Glutamatergic neuron (in vitro differentiated cells): ENCODE measurements at places on chromosomes 11 and 22.
A peak's percentile ranks its signal among the peaks of the same experiment; 100 is the strongest.

GRCh38 chr11:19392847-19393518 lies 152.2 kb upstream of the E2F8 start:
- DNase-seq, result no peak

DNA sequence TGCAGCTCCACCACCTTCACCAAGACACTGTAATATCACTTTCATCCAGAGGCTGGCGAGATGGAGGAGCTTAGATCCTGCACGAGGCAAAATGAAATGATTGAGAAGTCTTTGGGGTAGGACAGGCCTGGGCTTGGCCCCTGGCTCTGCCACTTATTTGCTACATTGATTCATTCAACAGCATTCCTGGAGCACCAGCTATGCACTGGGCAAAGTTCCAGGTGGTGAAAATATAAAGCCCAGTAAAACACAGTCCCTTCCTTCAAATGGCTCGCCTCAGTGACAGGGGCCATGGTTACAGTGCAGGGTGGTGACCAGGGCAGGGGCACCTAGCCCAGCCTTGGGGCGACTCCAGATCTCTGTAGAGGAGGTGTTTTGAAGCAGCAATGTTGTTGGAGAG lies 19.7 kb downstream of the ALX4 start:
- no peak for DNase-seq

DNA sequence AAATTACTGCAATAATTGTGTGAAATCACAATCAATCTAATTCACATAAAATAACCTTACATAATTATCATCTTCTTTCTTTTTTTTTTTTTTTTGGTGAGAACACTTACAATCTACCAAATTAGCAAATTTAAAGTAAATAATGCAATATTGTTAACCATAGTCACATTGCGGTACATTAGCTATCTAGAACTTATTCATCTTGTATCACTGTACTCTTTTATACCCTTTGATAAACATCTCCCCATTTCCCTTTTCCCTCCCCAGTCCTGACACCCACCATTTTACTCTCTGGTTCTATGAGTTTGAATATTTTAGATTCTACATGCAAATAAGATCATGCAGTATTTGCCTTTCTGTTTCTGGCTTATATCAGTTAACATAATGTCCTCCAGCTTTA lies 24.0 kb upstream of the PRAME start:
- no peak for DNase-seq

DNA sequence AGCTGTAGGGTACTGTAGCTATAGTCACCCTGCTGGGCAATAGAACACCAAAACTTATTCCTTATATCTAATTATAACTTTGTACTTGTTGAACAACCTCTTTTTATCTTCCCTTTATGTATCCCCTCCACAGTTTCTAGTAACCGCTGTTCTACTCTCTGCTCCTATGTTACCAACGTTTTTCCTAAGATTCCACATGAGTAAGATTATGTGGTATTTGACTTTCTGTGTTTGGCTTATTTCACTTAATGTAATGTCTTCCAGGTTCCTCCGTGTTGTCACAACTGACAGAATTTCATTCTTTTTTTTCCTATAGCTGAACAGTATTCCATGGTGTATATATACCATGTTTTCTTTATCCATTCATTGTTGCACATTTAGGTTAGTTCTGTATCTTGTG lies 258.4 kb downstream of the DYNC2H1 start:
- DNase-seq, result no peak

GRCh38 chr11:66373265-66373664 lies 1.7 kb upstream of the SLC29A2 start:
- DNase-seq, result no peak

- no peak for DNase-seq
Measured at GRCh38 chr11:63552921-63553320, 10.3 kb downstream of the PLAAT2 start.

- no peak for DNase-seq
Measured at GRCh38 chr22:49573109-49573765, 254.4 kb downstream of the BRD1 start.

DNA sequence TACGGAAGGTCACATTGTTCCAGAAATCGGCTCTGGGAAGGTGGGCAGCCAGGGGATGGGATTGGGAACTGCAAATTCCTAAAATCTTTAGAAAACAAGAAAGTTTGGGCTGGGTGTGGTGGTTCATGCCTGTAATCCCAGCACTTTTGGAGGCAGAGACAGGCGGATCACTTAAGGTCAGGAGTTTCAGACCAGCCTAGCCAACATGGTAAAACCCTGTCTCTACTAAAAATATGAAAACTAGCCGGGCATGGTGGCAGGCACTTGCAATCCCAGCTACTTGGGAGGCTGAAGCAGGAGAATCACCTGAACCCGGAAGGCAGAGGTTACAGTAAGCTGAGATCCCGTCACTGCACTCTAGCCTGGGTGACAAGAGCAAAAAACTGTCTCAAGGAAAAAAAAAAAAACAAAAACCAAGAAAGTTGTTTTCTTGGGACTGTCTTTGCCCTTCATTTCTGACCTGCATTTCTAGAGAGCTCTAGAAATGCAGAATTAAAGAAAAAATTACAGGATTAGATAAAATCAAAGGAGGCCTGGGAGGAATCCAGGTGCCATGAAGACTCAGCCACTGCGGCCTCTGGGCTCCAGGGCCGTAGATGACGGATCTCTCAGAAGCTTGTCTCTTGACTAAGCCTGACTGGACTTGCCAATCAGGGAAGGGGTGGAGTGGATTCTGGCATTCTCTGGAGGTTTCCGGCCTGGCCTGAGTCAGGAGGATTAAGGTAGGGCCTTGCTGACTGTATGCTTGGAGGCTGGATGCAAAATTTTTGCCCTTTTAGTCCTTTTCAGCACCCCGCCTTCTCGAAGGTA lies 5.3 kb upstream of the MALAT1 start:
- DNase-seq, result no peak

GRCh38 chr11:35061516-35062440 lies 77.2 kb upstream of the CD44 start:
- no peak for DNase-seq

- DNase-seq, result no peak
Measured at GRCh38 chr11:86442420-86442819, 67.7 kb downstream of the CCDC81 start.

DNA sequence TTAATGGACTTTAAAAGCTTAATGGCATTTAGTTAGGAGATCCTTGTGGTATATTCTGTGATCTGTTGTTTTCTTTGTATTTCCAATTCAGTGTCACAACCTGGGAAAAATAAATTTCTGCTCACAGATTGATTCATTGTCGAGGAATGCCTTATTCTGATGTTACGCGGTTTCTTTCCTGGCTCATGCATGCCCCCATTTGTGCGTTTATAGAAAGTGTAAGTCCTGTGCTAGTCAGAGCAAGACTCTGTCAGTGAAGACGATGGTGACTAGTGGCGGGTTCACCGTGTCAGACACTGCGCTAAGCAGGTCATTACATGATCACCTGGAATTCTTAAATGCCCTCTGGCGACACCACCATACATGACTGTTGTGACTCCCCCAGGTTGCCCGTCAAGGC lies 169.4 kb downstream of the TBC1D22A start:
- DNase-seq, result no peak

GRCh38 chr11:113847111-113847510 lies 28.3 kb downstream of the USP28 start:
- DNase-seq, result no peak

GRCh38 chr11:118198370-118198769 lies 21.9 kb upstream of the SCN2B start:
- DNase-seq, result peak; percentile 87

GRCh38 chr11:65186701-65187100 lies 5.0 kb downstream of the CAPN1 start:
- DNase-seq, result no peak

DNA sequence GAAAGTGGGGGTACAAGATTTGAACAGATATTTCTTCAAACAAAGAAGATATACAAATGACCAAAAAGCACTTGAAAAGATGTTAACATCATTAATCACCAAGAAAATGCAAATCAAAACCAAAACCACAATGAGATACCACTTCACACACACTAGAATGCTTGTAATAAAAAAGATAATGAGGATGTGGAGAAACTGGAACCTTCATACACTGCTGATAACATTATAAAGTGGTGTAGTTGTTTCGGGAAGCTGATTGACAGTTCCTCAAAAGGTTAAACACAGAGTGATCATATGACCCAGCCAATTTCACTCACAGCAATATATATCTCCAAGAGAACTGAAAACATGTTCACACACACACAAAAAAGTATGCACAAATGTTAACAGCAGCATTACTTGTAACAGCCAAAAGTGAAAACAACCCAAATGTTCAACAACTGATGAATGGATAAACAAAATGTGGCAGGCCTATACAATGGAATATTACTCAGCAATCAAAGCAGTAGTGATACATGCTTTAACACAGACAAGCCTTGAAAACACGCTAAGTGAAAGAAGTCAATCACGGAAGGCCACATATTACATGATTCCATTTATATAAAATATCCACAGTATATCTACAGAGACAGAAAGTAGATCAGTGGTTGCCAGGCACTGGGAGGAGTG lies 15.1 kb downstream of the PITPNB start:
- DNase-seq, result no peak

- DNase-seq, result no peak
Measured at GRCh38 chr11:59866836-59867235, 549 bp upstream of the TCN1 start.

DNA sequence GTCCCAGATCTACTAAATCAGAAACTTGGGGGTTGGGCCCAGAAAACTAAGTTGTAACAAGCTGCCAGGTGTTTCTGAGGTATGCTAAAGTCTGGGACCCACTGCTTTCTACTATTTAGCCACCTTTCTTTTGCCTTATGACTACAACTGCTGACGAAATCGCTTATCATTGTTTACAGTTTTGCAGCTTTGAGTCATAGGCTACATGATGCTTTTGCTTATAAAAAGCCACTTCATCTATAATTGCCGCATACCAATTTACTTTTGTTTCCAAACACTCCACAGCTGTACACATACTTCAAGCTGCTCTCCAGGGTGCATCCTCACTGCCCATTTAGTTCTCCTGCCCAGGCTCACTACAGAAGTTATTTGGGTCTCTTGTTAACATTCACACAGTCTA lies 144.7 kb downstream of the ENTHD1 start:
- no peak for DNase-seq

GRCh38 chr22:26551568-26551967 lies 38.4 kb downstream of the TPST2 start:
- no peak for DNase-seq

DNA sequence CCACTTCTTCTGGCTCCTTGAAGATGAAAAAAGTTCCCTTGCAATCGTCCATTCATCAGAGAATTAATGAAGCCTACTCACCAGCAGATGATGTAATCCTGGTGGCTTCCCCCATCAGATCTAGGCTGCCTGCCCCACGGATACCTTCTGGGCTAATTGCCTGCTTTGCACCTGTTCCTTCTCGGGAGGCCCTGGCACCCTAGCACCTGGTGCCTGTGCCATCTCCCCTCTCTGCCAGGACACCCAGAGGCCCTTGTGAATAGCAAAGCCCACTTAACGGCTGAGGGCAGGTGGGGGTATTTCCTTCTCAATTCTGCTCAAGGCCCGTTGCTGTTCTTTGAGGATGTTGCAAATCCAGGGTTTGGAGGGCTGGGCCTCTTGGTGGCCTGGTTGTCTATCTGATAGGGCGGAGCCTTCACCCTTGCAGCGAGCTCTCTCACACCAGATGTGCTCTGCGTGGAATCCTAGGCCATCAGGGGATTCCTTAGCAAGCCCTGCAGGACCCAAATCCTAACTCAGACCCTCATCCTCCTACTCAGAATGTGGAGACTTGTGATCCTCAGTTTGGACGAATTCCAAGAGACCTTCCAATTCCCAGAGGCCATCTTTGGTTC lies at the start of gene LMO2:
Gene LMO2, minus strand, starts transcription at position 363 of the 614 bp plus-strand sequence. CDS start 22,360 bp downstream, outside the sequence.
- DNase-seq, result no peak

DNA sequence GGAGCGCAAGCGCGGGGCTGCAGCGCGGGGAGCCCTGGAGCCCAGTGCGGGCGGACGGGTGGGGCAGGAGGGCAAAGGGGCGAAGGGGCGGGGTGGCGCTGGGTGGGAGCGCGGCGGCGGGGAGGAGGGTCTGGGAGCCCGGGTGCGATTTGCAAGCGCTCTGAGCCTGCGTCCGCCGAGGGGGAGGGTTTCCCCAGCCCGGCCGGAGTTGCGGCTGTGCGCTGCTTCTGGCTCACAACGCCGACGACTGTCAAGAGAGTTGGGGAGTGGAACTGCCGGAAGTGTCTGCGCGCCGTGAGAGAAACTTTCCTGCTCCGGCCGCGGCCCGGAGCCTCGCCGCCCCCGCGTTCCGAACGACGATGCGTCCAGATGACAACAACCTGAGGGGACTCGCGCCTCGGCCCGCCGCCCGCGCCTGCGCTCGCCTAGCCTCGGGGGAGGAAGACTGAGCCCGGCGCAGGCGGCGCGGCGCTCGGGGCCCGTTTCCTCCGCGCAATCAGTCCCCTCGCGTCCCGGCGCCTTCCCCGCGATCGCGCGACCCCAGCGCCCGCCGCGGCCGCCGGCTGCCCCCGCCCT lies at the start of gene ARHGAP42:
Gene ARHGAP42, plus strand, starts transcription at position 235 of the 576 bp plus-strand sequence. CDS start 391 bp downstream, outside the sequence.
- peak; percentile 74 for DNase-seq

DNA sequence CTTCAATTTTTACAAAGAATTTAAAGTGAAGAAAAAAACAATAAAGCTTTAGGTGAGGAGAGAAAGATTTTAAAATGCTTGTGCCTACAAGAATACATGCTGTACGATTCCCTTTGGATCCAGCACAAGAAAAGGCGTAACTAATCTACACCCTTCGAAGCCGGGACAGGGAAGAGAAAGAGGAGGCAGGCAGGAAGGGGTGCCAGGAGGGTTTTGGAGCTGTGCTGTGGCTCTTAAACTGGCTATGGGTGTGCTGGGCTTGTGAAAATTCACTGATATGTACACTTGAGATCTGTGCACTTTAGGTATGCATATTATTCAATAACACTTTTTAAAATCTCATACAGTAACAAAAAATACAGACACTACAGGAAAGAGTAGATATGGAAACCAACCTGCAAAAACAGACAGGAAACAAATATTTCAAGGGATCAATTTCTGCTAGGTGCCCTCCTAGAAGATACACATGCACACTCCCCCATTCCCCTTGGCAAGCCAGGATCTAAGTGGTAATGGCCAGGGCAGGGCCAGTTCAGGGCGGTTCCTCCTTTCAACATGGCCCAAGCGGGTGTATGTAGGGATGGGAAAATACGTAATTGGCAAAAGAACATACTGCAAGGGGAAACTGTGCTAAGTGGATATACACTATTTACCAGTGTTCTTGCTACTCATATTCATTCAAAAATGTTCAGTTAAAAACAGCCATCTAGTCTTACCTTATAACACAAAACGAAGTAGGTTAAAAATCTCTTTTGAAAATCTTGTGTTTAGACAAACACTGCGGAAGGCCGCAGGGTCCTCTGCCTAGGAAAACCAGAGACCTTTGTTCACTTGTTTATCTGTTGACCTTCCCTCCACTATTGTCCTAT lies 54.2 kb downstream of the PACSIN2 start:
- no peak for DNase-seq
